Activated CD4-positive, CD25-positive, alpha-beta regulatory T cell treated with anti-CD3 and anti-CD28 coated beads, Interleukin-2, amount 50 U/mL, for 72 hours (primary cell): ENCODE measurements at places on chromosomes 2 and 18.

GRCh38 chr2:29522951-29523669 lies 398.3 kb downstream of the ALK start:
- no peak for DNase-seq

DNA sequence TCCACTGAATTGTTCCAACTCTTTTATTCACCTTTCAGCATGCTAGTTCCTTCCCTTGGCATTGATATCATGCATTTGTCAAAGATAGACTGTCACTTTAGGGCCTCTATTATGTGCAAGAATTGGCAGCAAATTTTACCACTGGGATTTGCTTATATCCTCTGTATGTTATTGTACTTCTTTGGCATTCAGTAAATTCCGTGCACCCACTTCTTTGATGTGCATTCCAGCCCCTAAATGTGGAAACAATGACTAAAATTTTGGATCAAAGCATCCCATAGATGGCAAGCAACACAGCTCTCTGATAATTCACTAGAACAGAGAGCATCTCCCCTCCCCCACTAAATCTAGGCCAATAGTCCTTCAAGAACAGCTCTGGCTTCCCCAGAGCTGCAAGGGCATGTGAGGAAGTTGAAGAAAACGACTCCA lies 399.0 kb upstream of the HNRNPA3 start:
- no peak for DNase-seq

DNA sequence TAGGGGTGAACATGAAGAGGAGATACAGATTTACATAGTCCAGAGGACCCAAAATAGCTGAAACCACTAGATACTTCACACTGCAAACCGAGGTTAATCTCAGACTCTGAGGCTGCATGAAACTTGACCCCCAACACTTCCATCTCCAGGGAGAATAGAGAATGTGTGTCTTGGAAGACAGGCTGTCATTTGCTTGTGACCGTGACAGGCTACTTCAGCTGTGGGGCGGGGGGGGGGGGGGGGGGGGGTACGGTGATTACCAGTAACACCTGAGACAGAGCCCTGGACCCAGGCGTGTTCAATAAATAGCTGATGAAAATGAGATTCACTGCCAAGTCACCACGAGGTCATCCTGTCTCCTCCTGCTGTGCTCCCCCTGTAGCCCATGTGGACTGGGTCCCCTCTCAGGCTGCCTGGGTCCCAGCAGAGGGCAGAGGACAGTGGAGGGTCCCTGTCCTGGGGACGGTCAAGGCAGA lies 5.7 kb upstream of the KLHL29 start:
- DNase-seq = no peak

GRCh38 chr2:68250652-68251186 lies 1.6 kb downstream of the PPP3R1 start:
- DNase-seq = no peak

GRCh38 chr18:52319424-52319983 lies 20.5 kb upstream of the DCC start:
- no peak for DNase-seq

DNA sequence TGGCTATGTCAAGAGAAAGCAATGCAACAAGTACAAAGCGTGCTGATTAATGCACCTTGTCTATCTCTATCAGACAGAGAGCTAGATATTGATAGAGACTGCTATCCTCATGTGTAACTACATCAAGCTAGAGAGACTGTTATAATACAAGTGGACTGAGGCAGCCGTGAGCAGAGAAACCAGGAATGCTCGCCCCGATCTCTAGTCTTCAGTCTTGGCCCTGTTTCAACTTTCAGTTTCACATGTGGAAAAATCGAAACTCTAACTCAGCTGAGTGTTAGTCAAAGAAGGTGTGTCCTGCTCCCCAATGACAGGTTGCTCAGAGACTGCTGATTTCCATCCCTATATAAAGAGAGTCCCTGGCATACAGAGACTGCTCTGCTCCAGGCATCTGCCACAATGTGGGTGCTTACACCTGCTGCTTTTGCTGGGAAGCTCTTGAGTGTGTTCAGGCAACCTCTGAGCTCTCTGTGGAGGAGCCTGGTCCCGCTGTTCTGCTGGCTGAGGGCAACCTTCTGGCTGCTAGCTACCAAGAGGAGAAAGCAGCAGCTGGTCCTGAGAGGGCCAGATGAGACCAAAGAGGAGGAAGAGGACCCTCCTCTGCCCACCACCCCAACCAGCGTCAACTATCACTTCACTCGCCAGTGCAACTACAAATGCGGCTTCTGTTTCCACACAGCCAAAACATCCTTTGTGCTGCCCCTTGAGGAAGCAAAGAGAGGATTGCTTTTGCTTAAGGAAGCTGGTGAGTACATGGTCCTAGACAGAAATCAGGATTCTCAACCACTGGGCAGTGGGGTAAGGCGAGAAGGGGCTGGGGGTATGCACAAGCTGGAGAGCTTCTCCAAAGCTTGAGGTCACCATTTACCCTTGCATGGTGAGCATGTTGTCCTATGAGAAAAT lies at the start of gene RSAD2:
TSS of gene RSAD2 (plus strand) at position 376 of the 903 bp plus-strand sequence. CDS start at position 400, 24 bp downstream.
- DNase-seq = no peak

DNA sequence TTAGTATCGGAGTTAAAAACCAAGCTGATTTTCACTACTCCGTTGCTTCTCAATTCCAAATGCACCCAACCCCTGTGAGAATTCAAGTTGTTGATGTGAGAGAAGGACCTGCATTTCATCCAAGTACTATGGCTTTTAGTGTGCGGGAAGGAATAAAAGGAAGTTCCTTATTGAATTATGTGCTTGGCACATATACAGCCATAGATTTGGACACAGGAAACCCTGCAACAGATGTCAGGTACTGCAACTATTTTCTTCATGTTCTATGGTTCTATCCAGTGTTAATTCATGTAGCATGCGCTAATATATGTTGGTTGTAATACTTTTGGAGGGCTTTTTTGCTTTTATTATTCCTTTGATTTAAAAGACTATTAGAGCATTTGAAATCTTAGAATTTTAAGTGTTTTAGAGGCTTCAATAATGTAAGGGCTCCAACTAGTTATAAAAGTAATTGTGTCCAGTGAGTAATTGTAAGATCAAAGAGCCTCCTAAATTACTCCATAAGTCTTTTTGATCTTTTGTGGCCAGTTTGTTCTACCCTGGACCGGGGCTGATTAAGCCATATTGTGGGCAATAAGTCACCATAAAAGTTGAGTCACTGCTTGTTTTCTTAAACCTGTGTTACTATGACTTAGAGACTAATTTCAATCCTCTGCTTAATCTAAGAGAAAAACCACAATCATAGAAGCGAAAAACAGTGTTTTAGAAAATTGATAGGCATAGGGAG lies 22.9 kb downstream of the DSG4 start:
- no peak for DNase-seq

GRCh38 chr2:222598611-222599010 lies 57.3 kb downstream of the FARSB start:
- DNase-seq = no peak

- DNase-seq = no peak
These were observed 90.6 kb upstream of the ZCCHC2 start for GRCh38 chr18:62432176-62432575.
